Stimulated activated CD4-positive, alpha-beta T cell treated with anti-CD3 and anti-CD28 coated beads, Interleukin-1b, Interleukin-23, amount 100 ng/mL, for 4 hours (primary cell): ENCODE measurements at places on chromosomes 1 and 21.

GRCh38 chr21:28749536-28749935 lies 243.1 kb downstream of the LTN1 start:
- no peak for DNase-seq

DNA sequence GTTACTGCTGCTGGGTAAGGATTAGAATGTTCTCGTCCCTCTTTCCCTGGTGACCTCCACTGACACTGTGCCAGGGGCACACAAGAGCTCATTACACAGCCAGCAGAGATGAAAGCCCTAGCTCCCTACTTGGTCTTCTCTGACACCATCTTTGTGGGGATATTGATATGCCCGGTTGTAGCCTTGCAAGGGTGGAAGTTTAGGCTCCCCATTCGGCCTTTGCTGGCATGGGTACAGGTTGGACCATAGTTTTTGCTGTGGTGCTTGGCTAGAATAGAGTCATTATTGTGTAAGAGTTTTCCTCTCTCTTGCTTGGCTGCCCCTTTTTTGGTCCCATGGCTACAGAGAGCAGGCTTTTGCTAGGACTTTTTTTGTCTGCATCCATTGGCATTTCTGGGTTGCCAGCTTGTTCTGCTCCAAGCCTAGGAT lies 12.3 kb downstream of the RAB4A start:
- no peak for DNase-seq

- DNase-seq, result no peak
Measured at GRCh38 chr1:229579059-229579673, 20.7 kb upstream of the ABCB10 start.

- DNase-seq, result no peak
Measured at GRCh38 chr1:6023346-6023745, 22.3 kb upstream of the KCNAB2 start.

- DNase-seq, result no peak
Measured at GRCh38 chr1:38044221-38045215, 2.1 kb downstream of the POU3F1 start.

DNA sequence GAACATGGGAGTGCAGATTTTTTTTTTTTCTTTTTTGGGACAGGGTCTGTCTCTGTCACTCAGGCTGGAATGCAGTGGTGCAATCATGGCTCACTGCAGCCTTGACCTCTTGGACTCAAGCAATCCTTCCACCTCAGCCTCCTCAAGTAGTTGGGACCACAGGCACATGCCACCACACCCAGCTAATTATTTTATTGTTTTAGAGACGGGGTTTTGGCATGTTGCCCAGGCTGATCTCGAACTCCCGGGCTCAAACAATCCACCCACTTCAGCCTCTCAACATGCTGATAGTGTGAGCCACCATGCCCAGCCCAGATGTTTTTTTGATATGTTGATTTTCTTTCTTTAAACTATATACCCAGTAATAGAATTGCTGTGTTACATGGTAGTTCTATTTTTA lies 57.7 kb downstream of the RGSL1 start:
- no peak for DNase-seq

- no peak for DNase-seq
Measured at GRCh38 chr1:44543064-44543744, 131.1 kb downstream of the TMEM53 start.
